Stimulated activated CD4-positive, alpha-beta T cell treated with anti-CD3 and anti-CD28 coated beads, Interleukin-12 subunit alpha, Interleukin-12 subunit beta, amount 100 ng/mL, for 4 hours (primary cell): ENCODE measurements at places on chromosomes 12 and 14.
A peak's percentile ranks its signal among the peaks of the same experiment; 100 is the strongest.

GRCh38 chr14:58731465-58732293 is 93.9 kb downstream of the DACT1 start:
- DNase-seq = no peak

DNA sequence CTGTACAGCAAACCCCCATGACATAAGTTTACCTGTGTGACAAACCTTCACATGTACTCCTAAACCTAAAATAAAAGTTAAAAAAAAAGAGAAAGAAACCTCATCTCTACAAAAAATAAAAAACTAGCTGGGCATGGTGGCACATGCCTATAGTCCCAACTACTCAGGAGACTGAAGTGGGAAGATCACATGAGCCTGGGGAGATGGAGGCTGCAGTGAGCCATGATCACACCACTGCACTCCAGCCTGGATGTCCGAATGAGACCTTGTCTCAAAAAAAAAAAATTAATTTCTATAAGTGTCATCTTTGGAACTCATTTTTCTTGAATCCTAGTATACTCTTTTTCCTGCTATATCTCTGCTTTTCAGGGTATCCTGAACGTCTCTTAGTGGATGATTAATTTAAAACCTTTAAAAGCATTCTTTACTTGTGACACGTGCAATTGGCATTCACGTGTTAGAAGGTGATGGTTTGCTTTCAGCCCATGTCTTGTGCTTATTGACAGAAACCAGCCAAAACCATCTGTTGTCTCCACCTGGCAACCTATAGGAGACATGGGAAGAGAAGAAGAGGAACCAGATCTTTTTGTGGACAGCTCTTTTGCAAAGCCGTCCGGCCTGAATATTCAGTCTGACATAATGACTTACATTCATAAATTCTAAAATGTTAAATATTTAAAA is 30.6 kb upstream of the PPFIBP1 start:
- no peak for DNase-seq

DNA sequence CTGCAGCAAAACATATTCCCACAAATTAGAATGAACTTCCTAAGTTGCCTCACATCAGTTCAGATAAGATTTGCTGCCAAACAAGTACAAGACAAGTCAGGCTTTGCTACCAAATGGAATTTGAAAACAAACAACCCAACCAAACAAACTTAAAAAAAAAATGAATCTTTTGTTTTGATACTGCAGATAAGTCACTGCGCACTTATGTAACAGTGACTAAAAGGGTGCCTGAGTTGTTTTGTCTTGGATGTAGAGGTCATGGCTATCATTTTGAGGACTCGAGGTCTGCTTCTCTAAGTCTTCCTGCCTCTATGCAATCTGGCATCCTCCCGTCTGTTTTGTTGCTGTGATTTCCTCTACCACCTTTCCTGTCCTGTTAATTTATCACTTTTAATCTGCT is 11.1 kb upstream of the EPS8 start:
- DNase-seq = no peak

DNA sequence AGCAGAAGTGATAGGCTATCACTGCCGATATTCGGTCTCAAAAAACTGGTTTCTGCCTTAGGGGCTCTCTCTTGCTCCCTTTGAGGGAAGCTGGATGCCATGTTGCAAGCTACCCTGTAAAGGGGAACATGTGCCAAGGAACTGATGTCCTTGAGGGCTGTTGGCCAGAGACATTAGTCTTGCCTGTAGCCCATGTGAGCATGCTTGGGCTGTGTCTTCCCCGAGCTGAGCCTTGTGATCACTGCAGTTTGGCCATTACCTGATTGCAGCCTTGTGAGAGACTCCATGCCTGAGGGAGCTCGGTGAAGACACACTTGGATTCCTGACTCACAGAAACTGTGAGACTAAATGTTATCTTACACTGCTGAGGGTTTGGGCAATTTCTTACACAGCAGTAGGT is 18.8 kb downstream of the RTRAF start:
- DNase-seq = no peak

- no peak for DNase-seq
Measured at GRCh38 chr12:125324861-125325490, 259.7 kb downstream of the AACS start.

- no peak for DNase-seq
Measured at GRCh38 chr14:59037620-59038019, 150.8 kb upstream of the DAAM1 start.

DNA sequence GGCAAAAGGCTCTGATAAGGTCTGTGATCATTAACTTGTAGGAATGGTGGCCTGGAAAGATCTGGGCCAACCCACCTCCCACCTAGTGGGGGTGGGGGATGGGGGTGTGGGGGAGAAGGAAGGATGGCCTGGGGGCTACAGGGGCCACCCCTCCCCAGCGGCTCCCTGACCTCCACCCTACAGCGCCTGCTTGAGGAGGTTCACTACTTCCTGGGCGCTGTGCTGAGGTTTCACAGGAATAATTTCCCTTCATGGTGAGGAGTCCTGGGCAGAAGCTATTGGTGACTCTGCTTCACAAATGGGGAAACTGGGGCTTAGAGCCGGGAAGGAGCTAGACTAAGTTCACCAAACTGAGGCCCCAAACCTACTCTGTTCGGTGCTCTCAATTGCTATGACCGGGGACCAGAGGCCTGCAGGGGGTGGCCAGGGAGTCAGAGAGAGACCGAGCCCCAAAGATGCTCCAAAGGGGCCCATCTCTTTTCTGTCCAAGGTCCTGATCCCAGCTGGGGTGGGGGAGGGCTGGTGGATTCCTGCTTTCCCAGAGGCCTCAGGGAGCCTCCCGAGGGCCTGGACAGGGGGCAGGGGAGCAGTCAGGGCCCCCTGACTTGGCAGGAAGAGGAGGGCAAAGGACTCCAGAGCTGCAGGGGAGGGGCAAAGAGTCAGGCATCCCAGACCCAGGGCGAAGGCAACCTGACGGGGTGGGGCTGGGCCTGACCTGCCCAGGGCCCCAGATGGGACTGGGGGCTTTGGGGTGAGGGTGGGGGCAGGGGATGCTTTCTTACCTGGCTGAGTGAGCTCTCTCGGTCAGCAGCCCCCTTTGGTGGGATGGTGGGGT is 1.7 kb downstream of the HNF1A start:
- no peak for DNase-seq

DNA sequence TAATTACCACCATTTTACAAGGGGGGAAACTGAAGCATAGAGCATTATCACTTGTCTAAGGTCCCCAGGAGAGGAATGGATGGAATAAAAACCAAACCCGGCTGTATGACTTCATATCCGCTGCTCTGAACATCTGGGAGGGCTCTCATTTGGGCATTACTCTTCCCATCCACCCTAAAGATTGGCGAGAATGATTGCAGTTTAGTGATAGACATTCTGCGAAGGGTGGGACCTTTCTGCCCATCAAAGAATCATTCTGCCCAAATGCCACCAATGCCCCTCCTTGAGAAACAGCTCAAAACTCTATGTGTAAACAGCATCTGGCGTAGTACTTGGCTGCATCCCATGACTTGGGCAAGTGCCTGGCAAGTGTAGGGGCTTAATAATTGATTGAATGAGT is 11.6 kb downstream of the CHST11 start:
- no peak for DNase-seq

DNA sequence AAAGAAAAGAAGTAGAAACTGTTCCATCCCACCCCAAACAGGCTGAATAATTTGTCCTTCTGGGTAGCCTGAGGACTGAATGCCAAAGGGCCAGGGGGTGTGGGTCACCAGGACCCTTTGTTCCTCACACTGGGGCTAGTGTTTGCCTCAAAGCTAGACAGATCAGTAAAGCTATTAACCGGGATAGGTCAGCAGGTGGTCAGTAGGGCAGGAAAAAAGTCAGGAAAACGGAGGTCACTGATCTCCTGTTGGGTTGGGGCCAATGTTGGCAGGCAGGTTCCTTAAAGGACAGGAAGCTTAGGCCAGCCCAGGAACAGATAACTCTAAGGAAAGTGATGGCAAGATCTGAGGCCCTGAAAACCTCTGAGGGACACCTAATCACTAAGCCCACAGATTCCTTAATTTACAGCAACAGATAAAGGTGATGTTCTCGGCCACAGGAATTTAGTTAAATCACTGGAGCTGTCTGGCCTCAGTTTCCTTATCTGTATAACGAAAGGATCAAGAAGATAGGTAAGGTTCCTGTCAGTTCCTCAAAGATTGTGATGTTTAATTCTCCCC is 22.7 kb upstream of the TMPO start:
- DNase-seq = no peak

- DNase-seq = no peak
Measured at GRCh38 chr12:95126076-95126475, 52.7 kb upstream of the NR2C1 start.

DNA sequence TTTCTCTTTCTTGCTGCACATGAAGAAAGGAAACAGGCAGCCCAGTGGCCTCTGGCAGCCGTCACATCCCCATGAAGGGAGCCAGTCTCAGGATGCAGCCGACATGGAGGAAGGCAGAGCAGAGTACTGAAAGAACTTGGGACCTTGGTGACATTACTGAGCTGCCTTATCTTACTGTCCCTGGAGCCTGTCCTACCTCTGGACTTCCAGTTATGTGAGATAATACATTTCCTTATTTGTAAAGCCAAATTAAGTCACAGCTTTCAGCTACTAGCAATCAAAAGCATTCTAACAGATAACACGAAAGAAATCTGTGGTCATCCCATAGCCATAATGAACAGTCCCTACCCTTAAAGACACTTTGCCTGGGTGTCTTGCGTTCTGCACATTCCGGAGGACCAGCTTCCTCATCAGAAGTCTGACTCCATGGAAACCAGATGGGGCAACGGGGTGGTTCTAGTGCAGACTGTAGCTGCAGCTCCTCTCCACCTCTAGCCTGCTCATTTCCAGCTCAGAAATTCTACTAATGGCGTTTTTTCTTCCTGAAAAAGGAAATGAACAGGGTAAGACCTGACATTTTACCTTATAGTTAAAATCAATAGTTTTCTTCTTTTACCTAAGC is 7.8 kb upstream of the EGLN3 start:
- no peak for DNase-seq

DNA sequence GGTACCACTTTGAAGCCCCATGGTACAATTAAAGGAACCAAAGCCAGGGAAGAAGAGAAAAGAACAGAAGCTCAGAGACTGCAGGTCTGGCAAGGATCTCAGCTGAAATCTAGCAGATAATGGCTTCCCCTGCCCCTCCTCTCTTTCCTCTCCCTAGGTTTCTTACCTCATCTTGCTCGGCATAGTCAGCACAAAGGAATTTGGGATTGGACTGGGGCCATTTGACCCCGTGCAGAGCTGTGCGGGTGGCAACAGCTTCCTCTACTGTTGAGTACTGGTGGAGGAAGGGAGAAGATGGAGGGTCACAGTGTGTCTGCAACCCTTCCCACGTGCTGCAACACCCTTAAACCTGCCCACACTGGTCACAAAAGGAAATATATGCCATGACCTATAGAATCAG is 4.7 kb upstream of the CDH24 start:
- DNase-seq = no peak

DNA sequence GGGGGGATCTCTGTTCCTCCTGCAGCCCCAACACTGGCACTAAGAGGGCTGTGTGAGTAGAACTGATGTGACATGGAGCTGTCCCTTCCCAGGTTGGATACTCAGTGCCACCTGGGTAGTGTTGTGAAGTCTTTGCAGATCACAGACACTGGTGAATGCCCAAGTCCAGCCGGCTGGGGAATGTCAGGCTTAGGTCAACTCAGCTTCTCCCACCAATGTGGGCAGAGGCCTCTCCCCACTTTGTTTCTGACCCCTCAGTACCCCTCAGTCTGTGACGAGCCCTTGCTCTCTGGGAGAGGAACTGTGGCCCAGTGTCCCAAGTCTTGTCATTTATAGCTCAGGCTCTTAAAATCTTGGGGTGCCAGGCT is 11.3 kb downstream of the SLC25A29 start:
- DNase-seq = no peak

GRCh38 chr12:52164624-52165023 is 27.2 kb downstream of the KRT80 start:
- no peak for DNase-seq

DNA sequence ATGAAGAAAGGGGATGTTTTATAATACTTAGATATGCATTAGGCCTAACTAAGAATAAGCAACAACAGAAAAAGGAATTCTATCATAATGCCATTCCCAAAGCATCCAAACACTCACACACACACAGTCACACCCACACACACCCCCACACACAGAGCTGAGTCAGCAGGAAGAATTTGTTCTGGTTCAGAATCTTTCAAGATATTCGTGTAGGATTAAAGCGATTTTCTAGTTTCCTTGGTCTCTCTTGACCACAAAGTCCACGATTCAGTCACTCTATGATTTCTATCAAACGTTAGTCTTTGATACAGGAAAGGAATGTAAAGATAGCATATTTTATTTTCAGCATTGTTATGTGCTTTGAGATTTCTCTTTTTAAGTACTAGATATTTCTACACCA is 382.6 kb upstream of the DCN start:
- DNase-seq = peak; percentile 24

GRCh38 chr12:1174659-1175058 is 183.6 kb downstream of the ERC1 start:
- no peak for DNase-seq

- no peak for DNase-seq
Measured at GRCh38 chr14:40576880-40577478, 1029.7 kb upstream of the LRFN5 start.

DNA sequence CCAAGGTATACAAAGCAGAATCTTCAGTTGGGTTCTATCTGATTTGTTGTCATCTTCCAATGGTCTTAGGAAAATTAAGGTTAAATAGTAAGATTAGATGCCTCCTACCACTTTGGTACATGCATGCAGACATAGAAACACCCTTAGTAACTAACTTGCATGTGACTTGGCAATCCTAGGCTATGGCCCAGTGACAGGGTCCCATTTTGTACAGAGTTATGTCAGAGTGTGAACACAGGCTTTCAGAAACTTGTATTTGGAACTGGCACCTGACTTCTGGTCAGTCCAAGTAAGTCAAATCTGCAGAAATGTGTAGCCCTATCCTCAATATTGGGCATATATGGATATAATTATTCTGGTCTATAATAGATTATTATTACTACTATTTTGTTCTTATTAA is 53.1 kb downstream of the DAD1 start:
- no peak for DNase-seq

GRCh38 chr14:64584190-64584589 is 34.4 kb downstream of the PPP1R36 start:
- no peak for DNase-seq

- DNase-seq = no peak
Measured at GRCh38 chr14:95257521-95257920, 62.2 kb downstream of the CLMN start.

DNA sequence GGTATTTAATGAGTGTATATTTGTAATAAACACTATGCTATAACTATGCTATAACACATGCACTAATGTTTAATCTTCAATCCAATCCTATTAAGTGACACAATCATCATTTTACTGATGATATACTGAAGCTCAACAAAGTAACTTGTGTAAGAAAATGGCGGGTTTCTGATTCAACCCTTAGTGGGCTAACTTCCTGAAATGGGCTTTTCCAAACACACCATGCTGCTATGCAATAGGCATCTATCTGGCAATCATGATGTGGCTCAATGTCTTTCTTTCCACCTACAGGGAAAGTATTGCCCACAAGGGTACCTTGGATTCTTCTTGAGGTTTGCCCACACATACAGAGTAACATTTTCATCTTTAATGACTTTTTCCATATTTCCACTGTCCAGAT is 48.3 kb downstream of the DNAI7 start:
- DNase-seq = no peak
